NCI-H1092 treated with DMSO at 0.1 percent for 48 hours (cell line): ENCODE measurements at places on chromosomes 11 and 22.

DNA sequence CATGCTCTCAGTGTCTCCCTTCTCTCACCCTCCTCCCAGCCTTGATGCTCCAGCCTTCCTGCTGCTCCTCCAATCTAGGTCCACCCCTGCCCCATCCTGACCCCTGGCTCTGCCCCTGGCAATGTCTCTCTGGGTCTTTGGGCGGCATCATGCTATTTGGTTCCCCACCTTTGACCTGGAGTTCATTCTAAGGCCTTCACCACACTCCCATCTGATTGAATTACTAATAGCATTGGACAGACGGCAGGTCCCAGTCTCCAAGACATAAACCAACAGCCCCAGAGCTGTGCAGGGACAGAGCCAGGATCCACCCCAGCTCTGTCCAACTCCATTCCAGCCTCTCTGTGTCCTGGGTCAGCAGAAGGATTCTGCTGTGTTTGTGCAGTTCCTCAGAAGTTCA lies 7.2 kb downstream of the APOL4 start:
- no peak for DNase-seq

DNA sequence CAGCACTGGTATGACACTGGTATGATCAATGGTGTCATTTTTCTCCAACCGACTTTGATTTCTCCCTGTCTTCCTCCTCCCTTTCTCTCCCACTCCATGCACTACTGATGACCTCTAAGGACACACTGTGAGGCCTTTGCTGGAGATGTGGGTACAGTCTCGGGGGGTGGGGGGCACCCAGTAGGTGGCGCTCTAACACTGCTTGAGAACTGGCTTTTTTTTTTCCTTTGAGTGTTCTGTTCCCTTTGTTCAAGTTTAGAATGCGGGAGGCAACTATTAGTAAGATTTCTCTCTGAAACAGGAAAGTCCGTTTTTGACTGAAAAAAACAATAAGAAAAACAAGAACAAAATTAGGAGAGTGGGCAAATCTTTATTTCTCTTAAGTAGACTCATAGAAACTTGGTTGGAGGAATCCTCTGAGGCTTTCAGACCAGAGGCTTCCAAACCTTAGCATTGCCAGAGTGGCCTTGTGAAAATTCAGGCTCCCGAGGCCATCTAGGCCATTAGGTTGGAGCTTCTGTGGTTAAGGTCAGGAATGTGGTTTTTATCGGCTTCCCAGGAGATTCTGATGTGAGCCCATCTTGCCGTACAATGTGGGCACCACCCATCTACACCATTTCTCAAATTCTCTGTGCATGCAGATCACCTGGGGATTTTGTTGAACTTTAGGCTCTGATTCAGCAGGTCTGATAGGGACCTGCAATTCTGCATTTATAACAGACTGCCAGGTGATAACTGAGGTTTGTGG lies 43.2 kb downstream of the PANX1 start:
- DNase-seq, result no peak

GRCh38 chr11:121459413-121460017 lies 6.7 kb upstream of the SORL1-AS1 start:
- peak; percentile 42 for DNase-seq

DNA sequence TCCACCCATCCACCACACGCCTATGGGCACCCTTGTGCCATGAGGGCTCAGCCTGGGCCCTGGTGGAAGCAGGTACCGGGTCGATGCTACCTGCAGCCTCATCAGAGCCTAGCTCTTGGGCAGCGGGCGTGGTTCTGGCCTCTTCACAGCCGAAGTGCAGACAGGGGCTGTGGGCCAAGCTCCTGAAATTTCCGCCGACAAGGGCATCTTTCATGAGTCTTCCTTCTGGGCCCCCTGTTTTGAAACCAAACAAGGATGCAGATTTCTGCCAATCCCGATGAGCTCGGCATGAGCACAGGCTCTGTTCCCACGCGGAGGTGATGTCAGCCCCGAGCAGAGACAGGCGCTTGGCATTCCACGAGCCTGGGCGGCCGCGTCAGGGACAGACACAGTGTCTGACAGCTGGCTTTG lies 22.6 kb upstream of the MGAT3 start:
- no peak for DNase-seq

DNA sequence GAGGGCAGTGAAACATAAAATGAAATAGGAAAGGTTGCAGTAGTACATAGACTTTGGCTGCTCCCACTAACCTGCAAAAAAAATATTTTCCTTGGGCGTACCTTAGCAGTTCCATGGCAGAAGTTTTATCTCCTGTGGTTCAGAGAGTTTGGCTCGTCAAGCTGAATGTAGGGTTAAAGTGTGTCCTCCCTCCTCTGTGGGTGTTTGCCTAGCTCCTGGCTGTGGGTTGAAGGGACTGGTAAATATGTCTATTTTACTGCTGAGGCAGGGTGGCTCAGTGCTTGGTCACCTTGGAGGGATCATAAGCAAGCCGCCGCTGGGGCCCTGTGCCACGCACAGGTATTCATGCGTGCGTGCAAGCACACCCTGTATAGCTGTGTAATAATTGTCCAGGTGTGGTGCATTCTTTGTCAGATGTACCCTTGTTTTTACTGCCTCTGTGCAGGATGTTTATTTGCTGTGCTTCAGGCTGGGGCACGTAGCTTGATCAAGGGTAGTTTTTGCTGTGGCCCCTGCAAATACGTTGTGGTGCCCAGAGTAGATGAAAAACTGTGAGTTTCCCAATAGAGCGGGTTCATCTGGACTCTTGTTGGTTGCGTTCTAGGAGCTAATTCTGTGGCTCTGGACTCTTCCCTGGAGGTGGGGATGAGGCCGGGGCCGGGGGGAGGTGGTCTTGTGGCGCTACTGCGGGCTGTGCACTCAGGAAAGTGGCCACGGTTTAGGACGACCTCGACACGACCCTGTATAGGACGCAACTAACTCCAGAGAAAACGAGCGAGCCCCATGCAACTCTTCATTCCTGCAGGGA lies 732 bp upstream of the SORL1 start:
- DNase-seq, result peak; percentile 50

GRCh38 chr11:69992026-69992425 lies 86.1 kb upstream of the ANO1 start:
- DNase-seq, result no peak

DNA sequence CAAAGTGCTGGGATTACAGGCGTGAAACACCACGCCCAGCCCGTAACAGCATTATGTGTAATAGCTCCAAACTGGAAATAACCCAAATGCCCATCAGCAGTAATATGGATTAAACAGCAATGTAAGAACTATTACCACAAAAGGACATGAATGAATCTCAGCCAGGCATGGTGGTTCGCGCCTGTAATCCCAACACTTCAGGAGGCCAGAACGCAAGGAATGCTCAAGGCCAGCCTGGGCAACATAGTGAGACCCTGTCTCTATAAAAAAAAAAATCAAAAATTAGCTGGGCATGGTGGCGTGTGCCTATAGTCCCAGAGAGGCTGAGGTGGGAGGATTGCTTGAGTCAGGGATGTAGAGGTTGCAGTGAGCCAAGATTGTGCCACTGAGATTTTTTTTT lies 3.1 kb upstream of the DPF2 start:
- DNase-seq, result no peak

GRCh38 chr11:23947883-23948282 lies 549.0 kb upstream of the LUZP2 start:
- DNase-seq, result no peak

GRCh38 chr11:125929445-125930075 lies 16.3 kb upstream of the VSIG10L2 start:
- DNase-seq, result no peak

GRCh38 chr11:110759972-110760381 lies 47.7 kb upstream of the ARHGAP20 start:
- DNase-seq, result peak; percentile 58

GRCh38 chr11:3867209-3868091 lies 12.0 kb downstream of the STIM1 start:
- DNase-seq, result no peak

GRCh38 chr22:21896951-21897513 lies 29.6 kb upstream of the MAPK1 start:
- DNase-seq, result no peak

- no peak for DNase-seq
These were observed 753.2 kb upstream of the TENM4 start for GRCh38 chr11:80194016-80194415.

- peak; percentile 18 for DNase-seq
These were observed 133.4 kb downstream of the DCDC1 start for GRCh38 chr11:31236143-31236542.

DNA sequence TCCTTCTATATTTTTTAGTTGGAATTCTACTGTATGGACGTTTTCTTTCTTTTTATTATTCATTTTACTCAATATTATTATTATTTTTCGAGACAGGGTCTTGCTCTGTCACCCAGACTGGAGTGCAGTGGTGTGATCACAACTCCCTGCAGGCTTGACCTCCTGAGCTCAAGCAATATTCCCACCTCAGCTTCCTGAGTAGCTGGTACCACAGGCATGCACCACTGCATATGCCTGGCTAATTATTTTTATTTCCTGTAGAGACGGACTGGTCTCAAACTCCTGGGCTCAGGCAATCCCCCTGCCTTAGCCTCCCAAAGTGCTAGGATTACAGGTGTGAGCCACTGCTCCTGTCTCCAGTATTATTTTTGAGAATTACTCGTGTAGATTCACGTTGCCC lies 34.0 kb upstream of the CCDC134 start:
- DNase-seq, result no peak

- no peak for DNase-seq
These were observed 232.8 kb upstream of the UBASH3B start for GRCh38 chr11:122422682-122423081.

- DNase-seq, result peak; percentile 81
These were observed 15.6 kb upstream of the INCENP start for GRCh38 chr11:62108017-62108750.

- peak; percentile 60 for DNase-seq
These were observed at the start of gene GRIA4 for GRCh38 chr11:105609832-105610781. Gene GRIA4 (plus strand): TSS chr11:105610073. CDS start chr11:105610998, 925 bp downstream.

GRCh38 chr11:95991101-95991500 lies 67.2 kb upstream of the MTMR2 start:
- no peak for DNase-seq

- DNase-seq, result no peak
These were observed 19.7 kb downstream of the RAB39A start for GRCh38 chr11:107947904-107948303.

DNA sequence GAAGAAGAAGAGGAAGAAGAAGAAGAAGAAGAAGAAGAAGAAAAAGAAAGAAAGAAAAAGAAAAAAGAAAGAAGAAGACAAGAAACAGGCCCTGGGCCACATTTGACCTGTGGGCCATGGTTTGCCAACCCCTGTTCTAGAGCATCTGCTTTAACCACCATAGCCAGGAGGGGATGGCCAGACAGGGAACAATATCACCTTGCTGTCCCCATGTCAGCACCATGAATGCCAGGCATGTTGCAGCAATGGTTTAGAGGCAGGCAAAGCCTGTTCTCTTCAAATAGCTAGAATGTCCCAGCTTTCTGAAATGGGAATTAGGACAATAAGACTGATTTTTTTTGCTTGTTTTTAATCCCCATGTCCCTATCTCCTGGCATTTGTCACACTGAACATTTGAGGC lies 338.6 kb upstream of the PLET1 start:
- no peak for DNase-seq

GRCh38 chr11:134736251-134736947 lies 324.4 kb upstream of the B3GAT1 start:
- DNase-seq, result no peak

DNA sequence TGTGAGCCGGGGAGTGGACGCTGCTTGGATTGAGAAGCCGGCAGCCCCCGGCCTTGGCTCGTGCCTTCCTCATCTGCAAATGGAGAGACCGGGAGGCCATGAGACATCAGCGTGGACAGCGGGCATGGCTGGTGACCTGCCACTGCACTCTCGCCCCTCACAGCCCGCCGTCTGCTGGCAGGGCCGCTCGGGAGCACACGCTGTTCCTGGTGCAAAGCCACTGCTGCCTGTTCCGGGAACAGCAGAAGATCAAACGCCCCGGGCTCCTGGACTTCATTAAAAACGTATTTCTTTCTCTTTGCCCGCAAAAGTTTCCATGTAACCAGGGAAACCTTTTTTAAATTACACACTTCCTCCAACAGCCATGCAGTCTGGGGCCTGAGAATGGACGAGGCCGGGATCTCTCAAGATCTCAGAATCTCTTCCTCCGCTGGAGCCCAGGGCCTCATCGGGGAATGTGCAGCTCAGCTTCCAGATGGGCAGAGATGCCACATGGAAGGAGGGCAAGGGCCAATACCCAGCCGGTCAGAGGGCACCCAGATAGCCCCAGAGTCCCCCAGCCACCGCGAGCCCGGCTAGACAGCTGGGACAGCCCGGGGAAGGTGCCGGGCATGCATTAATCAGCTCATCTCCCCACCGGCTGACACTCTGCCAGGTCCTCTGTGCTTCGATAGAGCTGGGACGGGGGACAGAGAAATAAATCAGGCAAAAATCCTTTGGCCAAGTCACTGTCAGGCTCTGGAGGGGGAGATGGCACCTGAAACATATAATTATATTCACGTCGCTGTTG lies 62.8 kb upstream of the PRR5 start:
- DNase-seq, result no peak

DNA sequence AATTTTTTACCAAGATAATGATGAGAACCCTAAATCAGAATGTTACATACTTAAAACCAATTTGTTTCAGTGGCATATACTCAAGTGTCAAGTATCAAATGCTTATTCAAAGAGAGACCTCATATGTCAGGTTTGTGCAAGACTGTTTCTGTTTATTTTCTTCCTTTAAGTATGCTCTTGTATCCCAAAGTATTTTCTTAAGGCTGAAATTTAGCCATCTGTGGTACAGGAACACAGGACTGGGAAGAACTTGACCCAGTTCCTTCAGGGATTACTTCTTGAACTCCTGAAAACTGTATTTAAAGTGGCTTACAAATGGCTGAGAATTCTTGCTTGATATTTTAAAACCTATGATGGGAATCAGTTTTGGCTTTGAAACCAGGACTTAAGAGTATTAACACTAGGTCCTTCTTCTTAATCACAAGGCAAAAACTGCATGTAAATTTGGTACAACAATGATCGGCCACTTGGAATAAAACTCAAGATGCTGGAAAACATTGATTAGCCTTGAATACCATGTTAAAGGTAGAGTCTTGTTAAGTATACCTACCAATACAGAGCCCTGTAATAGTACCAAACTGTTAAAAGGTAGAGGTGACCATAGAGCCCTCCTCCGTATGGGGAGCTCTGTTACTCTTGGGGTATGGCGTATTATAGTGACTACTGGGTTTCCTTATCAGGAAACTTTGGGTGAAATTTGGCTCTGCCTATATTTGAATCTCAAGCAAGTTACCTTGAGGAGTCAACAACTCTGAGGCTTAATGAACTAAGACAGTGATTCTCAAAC lies 95.9 kb downstream of the BLID start:
- no peak for DNase-seq
